ENCODE measurements at places on chromosomes 11 and 22.
A peak's percentile ranks its signal among the peaks of the same experiment; 100 is the strongest.

GRCh38 chr11:117520201-117520600 lies 192.5 kb downstream of the CEP164 start:
- no peak for DNase-seq

DNA sequence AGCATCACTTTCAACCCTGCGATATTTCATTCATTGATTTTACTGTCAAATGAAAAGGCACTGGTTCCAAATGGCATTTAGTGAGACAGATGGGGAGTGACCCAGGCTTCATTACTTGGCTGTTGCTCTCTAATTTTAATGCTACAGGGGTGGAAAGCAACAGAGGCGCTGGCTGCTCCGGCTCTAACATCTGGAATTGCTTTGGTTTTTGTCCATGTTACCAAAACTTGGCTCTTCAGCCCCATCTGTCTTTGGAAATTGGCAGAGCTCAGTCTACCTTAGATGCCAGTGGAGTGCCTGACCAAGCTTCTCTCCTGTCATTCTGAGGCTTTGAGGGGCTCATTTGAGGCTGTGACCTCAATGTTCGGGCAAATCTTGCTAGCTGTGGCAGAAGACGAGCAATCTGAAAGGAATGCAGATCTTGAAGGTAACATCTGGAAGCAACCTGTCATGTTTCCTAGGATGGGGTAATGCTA lies 409.5 kb upstream of the SYN3 start:
- no peak for DNase-seq

- no peak for DNase-seq
These were observed 103.4 kb downstream of the BRD1 start for GRCh38 chr22:49724030-49724892.

DNA sequence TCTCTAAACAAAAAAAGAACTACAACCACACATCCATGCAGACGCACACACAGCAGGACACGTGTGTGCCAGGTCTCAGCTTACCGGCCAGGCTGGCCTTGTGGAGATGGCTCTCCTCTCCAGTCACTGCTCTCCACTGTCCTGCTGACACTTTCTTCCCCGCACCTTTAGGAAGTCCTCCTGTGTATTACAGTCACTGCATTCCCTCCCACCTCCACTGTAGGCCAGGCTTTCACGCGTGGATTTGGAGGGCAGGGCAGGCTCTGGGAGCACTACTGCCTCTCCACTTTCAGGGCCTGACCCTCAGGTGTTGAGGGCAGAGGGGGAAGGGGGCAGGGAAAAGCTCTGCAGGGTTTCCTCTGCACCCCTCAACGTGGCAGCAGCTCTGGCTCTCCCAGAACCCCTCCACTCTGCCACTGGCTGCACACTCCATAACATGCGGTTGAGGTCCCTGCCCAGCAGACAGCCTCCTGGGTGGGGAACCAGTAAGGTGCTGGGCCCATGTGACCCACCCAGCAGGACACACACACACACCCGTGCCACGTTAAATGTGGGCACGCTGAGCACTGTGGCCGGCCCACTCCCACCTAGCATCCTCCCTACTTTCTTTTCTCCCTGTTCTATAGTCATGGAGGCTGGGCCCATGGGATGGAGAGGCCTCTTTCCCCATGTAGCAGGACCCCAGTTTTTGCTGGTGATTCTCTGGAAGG lies 107.0 kb upstream of the PITPNB start:
- no peak for DNase-seq

DNA sequence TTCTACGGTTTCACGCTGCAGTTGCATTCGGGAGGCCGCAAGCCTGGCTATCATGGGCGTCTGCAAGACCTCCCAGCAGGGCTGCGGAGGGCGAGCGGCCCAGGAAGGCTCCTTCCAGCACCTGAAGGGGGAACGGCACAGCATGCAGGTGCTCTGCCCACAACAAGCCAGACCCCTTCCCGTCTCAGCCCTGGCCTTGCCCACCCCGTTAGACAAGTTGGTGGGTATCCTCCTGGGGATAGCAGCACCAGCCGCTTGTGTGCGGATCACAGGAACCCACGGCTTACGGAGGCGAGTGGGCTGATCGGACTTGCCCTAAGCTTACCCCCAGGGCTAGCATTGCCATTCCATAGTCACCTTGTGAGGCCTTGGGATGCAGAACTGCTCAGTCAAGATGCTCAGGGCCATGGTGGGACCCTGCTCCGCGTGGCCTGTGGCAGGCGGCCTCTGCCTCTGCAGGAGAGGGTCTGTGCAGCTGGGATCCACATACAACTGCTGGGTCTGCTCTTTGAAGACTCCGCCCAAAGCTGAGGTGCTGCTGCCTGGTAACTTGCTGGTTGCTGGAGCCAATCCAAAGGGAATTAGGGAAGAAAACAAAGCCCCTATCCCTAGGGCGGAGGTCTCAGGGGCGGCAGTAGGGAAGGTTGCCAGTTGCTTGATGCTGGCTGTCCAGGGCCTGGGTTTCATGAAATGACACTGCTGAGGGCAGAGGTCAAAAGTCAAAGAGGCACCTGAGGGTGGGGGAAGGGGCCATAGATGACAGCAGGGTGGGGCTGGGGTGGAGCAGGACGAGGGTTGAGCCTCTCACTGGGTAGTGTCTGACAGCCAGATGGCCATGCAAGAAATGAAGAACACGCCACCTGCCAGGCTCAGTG lies 1.4 kb upstream of the OSBPL5 start:
- DNase-seq = no peak

DNA sequence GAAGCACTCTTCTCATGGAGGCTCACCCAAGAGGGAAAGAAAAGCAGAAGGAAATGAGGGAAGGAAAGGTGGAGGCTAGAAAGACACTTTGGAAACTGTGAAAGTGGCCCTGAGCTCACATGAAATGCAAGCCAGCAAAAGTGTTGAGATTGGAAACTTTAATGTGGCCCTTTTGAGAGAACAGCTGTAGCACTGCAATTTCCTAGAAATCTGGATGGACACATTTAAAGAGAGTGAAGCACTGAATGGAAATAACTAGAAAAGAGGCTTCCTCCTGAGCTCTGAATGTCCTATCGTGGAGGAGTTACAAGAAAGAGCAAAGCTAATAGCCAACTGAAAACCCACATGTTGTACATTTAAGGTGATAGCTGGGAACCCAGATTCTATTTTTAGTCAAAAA lies 56.0 kb downstream of the LIF start:
- DNase-seq = no peak

GRCh38 chr11:17550450-17551346 lies 3.6 kb downstream of the OTOG start:
- DNase-seq = peak; percentile 54

Data from NB4 (cell line).